ENCODE measurements at places on chromosomes 7 and 10.

GRCh38 chr10:117938104-117938503 lies 108.6 kb downstream of the RAB11FIP2 start:
- DNase-seq: no peak

GRCh38 chr7:115635376-115635775 lies 395.2 kb downstream of the TFEC start:
- no peak for DNase-seq

DNA sequence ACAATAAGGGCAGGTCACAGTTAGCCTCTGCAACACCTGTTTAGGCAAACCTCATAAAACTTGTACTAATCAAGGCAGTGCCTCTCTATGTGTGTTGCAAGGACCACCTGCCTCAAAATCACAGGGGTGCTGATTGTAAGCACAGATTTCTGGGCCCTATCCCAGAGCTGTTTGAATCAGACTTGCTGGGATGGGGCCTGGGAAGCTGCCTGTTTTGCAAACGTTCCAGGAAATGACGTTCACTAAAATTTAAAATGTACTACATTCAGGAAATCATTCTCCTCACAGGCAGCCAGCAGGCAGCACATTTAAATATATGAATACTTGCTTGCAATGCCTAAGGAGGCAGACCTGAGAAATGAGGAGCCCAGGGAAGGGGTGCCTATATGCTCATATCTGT lies 4.3 kb upstream of the GRM8 start:
- DNase-seq: no peak

- no peak for DNase-seq
These were observed 103.4 kb downstream of the TRRAP start for GRCh38 chr7:98981701-98982100.

DNA sequence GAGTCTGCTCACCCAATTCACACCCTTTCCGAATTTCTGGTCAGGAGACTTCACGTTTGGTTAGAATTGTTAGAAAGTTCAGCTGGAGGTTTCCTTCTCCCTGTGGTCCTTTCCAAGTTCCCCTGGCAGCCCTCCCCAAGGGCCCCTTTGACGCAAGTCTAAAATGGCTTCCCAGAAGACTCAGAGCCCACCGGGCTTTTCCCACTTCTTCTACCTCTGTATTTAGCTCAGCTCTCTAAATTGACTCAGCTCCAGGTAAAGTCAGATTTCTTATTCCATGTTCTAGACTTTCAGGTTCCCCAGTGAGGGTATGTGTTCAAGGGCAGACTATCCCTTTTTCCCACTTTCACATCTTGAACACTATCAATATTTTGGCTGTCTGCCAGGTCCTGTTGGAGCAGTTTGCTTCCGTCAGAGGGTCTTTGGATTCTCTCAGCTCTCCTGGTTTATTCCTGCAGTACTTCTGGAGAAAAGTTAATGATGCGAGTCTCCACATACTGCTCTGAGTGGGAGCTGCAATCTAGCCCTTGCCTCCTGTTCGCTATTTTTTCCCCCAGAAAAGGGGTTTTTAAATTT lies 53.1 kb upstream of the ZNF273 start:
- no peak for DNase-seq

DNA sequence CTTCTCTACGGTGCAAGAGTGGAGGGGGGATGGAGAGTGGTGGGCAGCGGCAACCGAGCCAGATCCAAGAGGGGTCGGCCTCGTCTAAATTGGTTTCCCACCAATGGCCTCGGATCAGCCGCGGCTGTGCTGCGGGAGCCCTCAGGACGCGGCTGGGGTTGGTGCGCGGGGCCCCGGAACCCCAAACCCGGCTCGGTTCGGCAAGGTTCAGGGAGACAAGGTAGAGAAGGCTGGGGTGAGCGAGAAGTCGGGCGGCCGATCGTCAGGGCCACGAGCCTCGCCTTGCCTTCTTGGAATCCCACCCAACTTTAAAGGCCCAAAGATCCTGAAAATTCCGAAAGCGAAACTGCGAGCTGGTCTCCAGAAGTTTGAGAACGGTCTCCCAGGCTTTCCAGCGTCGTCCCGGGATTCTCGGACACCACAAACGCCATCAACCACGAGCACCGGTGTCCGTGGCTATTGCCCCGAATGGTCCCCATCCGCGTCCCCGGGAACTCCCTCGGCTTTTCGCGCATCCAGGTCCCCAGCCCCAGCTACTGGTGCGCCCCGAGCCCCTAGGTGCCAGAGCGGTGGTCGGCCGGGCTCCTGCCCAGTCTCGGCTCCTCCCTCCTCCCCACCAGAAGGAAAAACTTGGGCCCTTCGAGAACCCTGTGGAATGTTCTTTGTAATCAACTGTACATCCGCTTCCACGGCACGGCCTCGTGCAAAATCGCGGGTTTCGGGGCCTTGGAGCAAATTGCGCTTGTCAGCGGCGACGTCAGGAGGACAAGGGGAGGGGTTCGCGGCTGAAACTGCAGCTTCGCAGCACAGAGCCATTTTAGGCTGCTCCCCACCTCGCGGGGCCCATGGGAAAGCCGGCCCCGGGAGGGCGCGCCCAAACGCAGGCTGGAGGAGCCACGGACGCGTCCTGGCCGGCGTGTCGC lies 3.2 kb downstream of the SFMBT2 start:
- DNase-seq: no peak

- no peak for DNase-seq
These were observed 847 bp downstream of the BTAF1 start for GRCh38 chr10:91924212-91925021.

DNA sequence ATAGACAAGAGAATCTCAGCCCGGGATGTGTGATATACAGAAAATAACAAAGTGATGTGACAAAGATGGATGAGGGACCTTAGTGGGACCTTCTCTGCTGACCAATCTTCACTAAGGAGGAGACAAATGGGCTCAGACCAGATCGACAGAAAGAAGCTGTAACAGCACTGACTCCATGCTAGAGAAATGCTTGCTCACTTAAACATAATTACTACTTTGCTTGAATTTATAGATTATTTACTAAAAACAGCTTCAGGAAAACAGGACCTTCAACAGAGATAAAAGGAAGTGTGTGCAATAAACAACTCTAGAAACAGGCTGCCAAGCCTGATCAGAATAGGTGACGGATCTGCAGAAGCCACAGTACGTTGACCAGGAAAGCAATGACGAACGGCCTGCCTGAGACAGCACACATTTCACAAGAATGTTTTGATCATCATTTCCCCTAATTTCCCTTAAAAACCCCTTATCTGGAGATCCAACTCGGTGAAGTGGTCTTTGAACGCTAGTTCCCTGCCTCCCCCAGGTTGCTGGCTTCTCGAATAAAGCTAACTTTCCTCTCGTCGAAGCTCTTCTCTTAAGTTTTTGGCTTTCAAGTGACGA lies 98.4 kb upstream of the STEAP1B start:
- DNase-seq: no peak

DNA sequence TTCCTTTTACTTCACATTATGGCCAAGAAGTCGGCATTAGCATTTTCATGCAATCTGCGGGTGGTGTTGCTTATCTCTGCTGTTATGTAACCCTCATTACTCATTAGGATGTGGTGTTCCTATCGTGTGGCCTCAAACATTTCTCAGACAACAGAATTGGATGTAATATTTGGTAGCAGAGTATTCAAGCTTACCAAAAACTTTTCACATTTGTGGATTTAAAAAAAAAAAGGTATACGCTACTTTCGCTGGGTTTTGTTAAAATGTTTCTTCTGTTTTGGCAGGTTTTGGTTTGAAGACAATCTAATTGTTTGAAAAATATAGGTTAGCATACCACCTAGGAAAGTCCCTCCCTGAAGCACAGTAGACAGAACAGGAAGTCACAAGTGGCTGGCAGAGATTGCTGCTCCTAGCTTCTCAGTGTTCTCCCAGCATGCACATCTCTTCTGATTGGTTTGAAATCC lies 128.8 kb downstream of the GATA3 start:
- DNase-seq: peak; percentile 9

DNA sequence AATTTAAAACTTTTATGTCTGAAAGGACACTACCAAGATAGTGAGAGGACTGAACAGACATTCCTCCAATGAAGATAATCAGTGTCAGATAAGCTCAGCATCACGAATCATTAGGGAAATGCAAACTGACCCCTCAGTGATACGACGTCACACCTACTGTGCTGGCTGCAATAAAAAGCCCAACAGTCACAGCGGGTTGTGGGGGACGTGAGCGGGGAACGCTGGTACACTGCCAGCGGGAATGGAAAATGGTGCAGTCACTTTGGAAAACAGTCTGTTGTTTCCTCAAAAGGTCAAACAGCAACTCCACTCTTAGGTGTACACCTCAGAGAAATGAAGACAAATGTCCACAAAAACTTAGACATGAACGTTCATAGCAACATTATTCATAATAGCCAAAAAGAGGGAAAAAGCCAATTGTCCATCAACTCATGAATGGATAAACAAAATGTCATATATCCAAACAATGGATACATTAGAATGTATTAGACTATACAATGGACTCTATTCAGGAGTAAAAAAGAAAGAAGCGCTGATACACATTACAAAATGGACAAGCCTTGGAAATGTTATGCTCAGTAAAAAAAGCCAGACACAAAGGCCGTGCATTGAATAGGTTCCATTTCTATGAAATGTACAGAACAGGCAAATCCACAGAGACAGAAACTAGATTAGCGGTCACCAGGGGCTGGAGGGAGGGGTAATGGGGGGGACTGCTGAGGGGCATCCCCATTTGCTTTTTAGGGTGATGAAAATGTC lies 2.4 kb upstream of the ECHS1 start:
- no peak for DNase-seq

DNA sequence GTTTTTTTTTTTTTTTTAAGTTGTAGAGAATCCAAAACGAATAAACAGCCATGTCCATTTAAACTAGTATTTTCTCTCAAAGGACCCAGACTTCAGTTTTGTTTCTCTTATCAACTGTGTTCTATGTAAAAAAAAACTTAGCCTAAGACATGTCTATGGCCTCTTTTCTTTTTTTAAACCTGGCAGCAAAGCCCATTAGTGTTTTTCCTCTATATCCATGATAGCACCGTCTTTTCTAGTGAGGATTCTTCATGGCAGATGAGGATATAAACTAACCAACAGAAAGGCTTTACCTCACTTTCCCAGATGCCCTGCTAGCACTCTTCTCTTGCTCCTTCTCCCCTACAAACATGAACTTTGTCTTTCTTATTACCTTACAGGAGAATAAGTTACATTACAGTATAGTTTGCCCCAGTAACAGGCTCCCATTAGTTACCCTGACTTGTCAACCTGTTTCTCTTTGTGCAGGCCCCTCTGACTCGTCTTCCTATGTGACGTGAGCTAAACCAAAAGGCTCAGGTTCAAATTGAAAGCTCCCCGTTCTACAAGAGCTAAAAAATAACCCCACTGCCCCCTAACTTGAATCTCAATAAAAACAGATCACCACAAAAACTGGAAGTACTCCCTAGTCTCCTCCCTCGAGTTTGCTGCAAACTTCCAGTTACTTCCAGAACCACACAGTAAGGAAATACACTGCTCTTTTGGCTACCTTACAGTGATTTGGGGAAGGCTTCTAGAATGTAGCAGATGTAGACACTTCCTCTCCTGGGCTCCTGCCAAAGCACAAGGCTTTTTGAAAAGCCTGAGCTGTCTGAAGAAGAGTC lies 20.1 kb downstream of the P4HA1 start:
- no peak for DNase-seq

DNA sequence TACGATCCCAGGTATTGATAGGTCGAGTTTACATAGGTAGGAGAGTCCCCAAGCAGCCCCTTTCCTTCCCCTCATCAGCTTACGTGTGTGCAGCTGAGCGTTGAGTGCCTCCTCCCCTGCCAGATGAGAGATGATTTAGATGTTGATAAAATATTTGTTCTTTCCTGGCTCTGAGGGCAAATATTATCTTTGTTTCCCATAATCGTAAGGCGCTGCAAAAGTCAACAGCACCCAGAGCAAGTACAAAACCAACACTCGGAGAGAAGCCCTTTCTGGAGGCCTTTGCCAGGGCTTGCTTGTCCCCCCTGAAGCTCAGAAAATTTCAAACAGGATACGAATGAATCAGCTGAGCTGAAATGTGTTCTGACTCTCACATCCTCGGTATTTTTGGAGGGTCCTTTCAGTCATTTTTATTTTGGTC lies 683.2 kb downstream of the LRMDA start:
- no peak for DNase-seq

DNA sequence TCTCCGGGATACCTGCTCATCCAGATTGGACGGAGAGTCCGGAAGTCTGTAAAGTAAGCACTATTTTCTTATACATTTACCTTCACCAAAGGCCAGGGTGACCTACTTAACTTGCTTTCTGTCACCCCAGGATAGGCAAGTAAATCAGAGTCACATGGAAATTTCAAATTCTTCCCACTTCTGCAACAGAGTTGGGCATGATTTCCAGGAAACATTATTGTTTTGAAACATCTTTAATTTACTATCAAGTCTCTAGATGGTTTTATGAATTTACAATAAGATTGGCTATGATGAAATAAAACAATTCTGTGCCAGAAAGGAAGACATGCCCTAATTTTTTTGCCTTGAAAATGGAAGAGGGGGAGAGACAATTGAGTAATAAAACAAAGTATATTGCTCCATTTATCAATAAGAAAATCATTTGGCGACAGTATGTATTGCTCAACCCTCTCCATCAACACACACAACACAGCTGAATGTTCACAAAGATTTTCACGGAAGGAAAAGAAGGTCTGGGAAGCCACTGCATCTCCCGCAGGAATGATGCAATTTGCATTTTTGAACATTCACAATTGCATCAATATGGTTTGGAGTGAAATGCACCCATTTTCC lies 702.8 kb downstream of the PARD3 start:
- no peak for DNase-seq

GRCh38 chr7:43692582-43693373 lies 36.5 kb downstream of the COA1 start:
- DNase-seq: no peak

- DNase-seq: no peak
These were observed 186.1 kb downstream of the SRPK2 start for GRCh38 chr7:105202616-105203015.

GRCh38 chr10:101695404-101695890 lies 477 bp upstream of the FBXW4 start:
- DNase-seq: peak; percentile 5

GRCh38 chr7:47536661-47537611 lies 45.0 kb downstream of the TNS3 start:
- DNase-seq: no peak

DNA sequence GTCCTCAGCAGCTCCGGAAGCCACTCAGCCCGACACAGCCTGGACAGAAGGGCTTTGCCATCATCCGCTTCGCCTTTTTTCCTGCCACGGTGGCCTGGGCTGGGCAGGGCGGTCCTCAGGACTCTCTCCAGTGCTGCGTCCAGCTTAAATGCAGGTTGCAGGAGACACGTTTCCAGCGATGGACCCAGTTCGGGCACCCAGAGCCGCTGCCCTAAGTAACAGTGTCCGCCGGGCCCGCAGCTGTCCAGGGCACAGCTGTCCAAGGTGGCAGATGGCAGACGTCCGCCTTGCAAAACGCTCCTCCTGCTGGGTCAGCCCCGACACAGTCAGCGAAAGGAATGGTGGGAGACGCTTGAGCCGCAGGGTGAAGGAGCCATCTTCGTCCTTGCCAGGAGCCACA lies 37.0 kb upstream of the FOXL3 start:
- DNase-seq: no peak

GRCh38 chr10:25039531-25039930 lies 23.1 kb downstream of the THNSL1 start:
- DNase-seq: no peak

- DNase-seq: no peak
These were observed 241.5 kb downstream of the WDR37 start for GRCh38 chr10:1297566-1298301.
